ENCODE measurements at places on chromosomes 11 and 22. TPM values are rescaled to one million over a fixed set of nuclear protein-coding genes. Genes with fewer than 3 reads are reported as not detected.

The DPAGT1 gene
- total RNA-seq: 18.2 TPM

The OR56A1 gene
- not detected for total RNA-seq

The TIMM10B gene
- 98.7 TPM for total RNA-seq

The PACSIN3 gene
- 59.4 TPM for total RNA-seq

The KCNJ1 gene
- 1.5 TPM for total RNA-seq

GRCh38 chr22:30701872-30702271 lies 7.2 kb downstream of the OSBP2 start:
- no peak overlapping the region for H3K4me3 ChIP-seq
- H3K36me3 ChIP-seq: no peaks in the 10 kb centered on the region
- no peak overlapping the region for H3K27ac ChIP-seq
- H3K27me3 ChIP-seq: no peaks in the 10 kb centered on the region

DNA sequence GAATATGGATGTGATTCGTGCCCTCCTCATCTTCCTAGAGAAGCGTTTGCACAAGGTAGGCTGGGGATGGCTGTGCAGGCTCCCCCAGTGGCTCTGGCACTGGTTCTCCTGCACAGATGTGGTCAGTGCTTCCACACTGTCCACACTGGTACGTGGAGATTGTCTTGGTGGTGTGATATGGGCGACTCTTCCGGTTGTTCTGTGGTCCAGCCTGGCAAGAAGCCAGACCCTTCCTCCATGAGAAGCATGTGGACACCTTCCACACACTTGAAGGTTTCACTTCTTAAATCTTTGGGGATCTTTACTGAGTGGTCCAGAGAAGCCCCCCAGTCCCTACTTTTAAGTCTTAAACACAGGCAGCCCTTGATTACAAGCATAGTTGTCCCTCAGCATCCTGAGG lies 3.8 kb downstream of the RIC8A start:
- no peak overlapping the region for H3K27ac ChIP-seq
- no peak for DNase-seq
- peaks cover 62% of the 10 kb centered on the region for H3K36me3 ChIP-seq
- H3K4me1 ChIP-seq: peaks cover 31% of the 10 kb centered on the region
- H3K27me3 ChIP-seq: no peaks in the 10 kb centered on the region
- no peak overlapping the region for H3K4me3 ChIP-seq

- no peaks in the 10 kb centered on the region for H3K27me3 ChIP-seq
- no peak for DNase-seq
- no peaks in the 10 kb centered on the region for H3K36me3 ChIP-seq
- no peak overlapping the region for H3K4me3 ChIP-seq
These were observed 18.3 kb downstream of the RCN1 start for GRCh38 chr11:32109138-32109537.

DNA sequence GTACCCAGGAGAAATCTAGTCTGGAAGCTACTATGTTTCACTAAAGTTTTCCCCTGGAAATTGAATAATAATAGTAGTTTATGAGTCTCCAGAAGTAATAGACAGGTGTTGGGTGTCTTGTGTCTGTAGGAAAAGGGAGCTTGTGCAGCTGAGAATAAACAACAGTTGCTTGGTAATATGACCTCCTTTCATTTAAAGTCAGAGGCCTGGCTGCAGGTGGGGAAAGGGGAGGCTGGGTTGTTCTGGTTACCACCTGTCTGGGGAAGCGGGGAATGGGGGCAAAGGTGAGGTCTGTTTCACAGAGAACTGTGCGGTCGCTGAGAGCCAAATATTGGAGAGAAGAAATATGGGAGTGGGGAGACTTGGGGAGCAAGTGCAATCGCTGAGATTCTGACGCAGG lies 3.3 kb upstream of the GRAMD1B start:
- DNase-seq: no peak
- no peak overlapping the region for H3K4me3 ChIP-seq
- peaks cover 21% of the 10 kb centered on the region for H3K4me1 ChIP-seq
- no peaks in the 10 kb centered on the region for H3K36me3 ChIP-seq
- no peak overlapping the region for H3K27ac ChIP-seq
- H3K27me3 ChIP-seq: no peaks in the 10 kb centered on the region

DNA sequence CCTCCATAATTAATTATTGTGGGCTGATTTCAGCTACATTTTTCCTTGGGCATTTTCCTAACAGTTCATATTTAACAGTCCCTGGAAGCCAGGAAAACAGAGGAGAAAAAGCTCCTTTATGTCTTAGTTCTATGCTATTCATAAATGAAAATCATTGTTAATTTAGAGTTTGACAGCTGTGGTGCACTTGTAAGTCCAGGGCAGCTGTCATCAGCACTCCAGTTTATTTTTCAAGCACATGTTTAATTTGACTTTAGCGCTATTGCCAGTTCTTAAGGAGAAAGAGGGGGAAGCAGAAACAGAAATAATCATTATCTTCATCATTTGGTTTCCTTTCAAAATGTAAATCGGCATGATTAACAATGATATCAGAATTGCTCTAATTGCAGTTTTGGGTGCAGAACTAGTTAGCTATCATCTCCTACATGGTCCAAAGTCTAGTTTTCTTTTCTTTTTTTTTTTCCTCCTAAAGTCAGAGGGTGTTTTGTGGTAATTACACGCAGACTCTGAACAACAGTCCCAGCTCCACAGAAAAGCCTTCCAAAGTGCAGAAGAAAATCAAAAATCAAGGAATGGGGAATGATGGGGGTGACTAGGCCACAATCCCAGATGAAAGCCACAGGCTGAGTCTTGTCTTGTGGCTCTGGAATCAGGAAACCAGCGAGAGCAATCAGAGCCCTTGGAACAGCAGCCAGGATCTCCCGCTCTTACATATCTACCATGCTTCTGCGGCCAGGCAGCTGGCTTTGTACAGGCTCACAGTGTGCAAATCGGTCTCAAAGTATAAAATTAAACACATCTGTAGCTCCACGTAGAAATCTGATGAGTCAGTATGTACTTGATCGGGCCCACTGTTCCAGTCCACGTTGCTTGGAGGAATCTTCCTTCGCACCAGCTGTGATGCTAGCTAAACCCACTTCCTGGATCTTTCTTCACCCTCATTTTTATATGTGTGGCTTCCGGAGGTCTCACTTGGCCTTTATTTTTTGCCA lies 91.9 kb downstream of the SPON1 start:
- no peaks in the 10 kb centered on the region for H3K4me1 ChIP-seq
- H3K36me3 ChIP-seq: no peaks in the 10 kb centered on the region
- no peaks in the 10 kb centered on the region for H3K27me3 ChIP-seq
- no peak overlapping the region for H3K4me3 ChIP-seq
- no peak overlapping the region for H3K27ac ChIP-seq

GRCh38 chr11:120871194-120871593 lies 152.7 kb upstream of the TBCEL start:
- no peaks in the 10 kb centered on the region for H3K4me1 ChIP-seq
- H3K36me3 ChIP-seq: no peaks in the 10 kb centered on the region
- no peak overlapping the region for H3K27ac ChIP-seq
- no peak overlapping the region for H3K4me3 ChIP-seq
- H3K27me3 ChIP-seq: no peaks in the 10 kb centered on the region

DNA sequence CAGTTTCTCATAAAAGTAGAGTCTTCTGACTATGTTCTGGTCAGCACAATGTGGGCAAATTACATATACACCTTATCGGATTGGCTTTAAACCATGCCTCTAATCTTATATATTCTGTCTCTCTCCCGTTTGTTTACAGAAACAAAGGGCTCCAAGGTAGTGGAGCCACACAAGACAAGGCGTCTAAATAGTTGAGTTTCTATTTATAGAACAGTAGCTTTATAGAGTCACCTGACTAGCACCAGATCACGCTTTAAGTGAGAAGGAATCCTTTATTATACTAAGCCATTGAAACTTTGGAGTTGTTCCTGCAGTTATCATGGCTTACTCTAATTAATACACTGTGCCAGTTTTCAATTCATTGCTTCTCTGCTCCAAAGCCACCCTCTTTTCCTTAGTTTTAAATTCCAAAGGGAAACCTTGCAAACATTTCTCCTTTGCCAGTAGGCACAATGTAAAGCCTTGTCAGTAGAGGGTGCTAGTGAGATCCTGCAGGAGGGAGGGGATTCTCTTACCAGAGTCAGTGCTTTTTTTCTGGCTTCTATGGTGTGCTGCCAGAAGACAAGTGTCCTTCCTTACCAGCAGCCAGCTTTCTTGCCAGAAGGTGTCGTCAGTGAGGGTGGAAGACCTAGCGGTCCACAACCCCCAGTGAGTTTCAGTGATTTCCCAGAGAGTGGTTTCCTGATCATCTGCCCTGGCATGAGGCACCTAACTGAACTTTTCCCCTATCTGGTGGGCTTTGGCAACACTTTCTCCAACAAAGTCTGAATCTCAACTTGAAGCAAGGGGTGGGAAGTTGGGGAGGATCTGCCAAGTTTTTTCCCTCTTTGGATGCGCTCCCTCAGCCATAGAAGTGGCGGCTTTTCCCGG lies 71.7 kb downstream of the RAB38 start:
- H3K27me3 ChIP-seq: no peaks in the 10 kb centered on the region
- no peak overlapping the region for H3K4me3 ChIP-seq
- H3K27ac ChIP-seq: no peak overlapping the region
- no peaks in the 10 kb centered on the region for H3K36me3 ChIP-seq
- H3K4me1 ChIP-seq: peaks cover 9% of the 10 kb centered on the region

- H3K27ac ChIP-seq: no peak overlapping the region
- no peaks in the 10 kb centered on the region for H3K36me3 ChIP-seq
- no peak overlapping the region for H3K4me3 ChIP-seq
These were observed 73.0 kb downstream of the RSF1 start for GRCh38 chr11:77747381-77747969.

DNA sequence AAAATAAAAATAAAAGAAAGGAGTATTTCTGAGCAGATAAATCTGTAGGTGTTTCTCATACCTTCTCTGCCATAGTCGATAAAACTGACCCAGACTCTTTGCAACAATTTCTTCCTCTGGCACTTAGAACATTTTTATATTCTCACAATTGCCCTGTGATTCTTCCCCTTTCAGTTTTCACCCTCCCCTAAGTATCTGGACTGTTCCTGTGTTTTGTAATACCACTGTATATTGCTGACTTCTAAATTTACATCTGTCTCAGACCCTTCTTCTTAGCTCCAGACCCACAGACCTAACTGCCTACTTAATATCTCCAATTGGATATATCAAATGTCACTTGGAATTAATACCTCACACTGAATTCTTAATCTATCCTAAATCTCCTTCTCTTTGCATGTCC lies 133.4 kb upstream of the DDI1 start:
- H3K4me1 ChIP-seq: peaks cover 11% of the 10 kb centered on the region
- no peak overlapping the region for H3K4me3 ChIP-seq
- no peak overlapping the region for H3K27ac ChIP-seq
- no peaks in the 10 kb centered on the region for H3K36me3 ChIP-seq

DNA sequence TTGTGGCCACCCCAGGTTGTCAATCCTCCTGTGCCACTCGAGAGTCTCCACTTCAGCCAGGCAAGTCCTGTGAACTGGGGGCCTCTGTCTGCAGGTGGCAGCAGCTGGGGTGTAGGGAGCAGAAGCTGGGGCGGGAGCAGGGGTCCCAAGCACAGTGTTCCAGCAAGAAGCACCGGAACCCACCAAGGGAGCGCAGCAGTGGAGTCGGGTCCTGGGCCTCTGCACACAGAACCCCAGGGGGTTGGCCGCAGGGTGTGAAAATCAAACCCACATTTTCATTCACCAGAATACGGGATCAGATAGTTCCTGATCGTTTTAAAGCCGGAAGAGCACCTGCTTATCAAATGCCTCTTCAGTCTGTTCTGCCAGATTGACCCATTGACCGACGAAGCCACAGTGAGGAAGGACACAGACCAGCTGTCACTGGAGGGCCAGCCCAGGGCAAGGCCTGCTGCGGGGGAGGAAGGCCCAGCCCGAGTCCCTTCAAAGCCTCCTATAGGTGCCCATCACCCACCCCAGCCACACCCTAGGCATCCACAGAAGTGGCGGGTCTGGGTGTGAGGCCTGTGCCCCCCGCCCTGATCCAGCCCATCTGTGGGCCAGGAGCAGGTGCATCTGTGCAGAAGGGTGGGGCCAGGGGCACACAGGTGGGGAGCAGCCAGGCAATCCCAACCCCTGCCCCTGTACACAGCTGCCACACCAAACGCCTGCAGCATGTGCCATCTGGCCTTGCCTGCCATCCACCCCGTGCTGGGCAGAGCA lies 34.1 kb downstream of the RSPH14 start:
- DNase-seq: no peak
- no peak overlapping the region for H3K27ac ChIP-seq
- H3K4me1 ChIP-seq: no peaks in the 10 kb centered on the region
